ENCODE measurements at places on chromosomes 16 and 17.

DNA sequence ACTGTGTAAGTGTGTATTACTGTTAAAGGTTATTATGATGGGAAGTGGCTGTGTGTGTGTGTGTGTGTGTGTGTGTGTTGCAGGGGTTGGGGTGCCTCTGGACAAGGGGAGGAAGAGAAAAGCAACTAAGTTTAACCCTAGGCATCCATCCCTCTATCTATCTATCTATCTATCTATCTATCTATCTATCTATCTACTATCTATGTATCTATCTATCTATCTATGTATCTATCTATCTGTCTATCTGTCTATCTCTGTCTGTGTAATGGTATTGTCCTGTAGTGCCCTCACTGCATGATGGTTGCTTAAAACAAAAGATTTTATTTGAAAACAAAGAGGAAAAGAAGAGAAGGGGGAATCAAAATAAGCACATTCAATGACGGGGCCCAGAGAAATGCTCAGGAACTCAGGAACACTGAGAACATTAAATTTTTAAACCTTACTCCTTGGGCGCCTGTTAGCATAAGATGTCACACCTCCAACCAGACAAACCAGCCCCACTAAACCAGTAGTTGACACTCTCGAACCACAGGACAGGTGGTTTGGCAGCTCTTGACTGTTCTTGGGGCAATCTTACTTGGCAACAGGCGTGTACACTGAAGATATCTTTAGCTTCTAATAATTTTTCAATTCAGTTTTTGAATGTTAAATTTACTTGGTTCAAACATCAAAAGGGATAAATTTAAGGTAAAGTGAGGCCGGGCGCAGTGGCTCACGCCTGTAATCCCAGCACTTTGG lies 5.1 kb upstream of the RPL26 start:
- no peak for DNase-seq

DNA sequence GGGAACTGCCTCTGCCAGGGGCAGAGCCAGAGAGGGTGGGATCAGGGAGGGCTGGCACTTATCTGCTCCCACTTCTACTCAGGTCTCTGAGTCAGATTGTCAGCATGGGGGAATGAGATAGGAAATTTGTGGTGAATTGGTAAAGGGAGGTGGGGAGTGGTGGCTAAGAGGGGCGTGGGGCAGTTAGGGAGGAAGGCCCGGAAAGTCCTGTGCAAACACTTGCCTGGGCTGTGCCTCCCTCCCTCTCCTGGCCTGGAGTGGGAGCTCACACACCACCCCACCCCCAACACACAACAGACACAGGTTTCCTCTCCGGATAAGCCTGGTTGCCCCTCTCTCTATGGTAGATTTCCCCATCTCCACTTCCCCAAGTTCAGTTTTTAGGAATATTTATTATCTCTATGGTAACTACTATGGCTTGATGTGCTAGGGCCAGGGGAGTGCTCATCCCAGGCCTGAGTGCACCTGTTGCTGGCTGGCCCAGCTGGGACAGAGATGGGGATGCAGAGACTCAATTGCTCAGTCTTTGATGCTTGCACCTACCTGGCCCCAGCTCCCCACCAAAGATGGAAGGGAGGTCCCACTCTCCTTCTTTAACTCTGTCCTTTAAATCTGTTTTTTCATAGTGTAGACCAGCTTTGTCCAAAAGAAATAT lies 2.7 kb downstream of the SPNS2 start:
- DNase-seq = no peak

DNA sequence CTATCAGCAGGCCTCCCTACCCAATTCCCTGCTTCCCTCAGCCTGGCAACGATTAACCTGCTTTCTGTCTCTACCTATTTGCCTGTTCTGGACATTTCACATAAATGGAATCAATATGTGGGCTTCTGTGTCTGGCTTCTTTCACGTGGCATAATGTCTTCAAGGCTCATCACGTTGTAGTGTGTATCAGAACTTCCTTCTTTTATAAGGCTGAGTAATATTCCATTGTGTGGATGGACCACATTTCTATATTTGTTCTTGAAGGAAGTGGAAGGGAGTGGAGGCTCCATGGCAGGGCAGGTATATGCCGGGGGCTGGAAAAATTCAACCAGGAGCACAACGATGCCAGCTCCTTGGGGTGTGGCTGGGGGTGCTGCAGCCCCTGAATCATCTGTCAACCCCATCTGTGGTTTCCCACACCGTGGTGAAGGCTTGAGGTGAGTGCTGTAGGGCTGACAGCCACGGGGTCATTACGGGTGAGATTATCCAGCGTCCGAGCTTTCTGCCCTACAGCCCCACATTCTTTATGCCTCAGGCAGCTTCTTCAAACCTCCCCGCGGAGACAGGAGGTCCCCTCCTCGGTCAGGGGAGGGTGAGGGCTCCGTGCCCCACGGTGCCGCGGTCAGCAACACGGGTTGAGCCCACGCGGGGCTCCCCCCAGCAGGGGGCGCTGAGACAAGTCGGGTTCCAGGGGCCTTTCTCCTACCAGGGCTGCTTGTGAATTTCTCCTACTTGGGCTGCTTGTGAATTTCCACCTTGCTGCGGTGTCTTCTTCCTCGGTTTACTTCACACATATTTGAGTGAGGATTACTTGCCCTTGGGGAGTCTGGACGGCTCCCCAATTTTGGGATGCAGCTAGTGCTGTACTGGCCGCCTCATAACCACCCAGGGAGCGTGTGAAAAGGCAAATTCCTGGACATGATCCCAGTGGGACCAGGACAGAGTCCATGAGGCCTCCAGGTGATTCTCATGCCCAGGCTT lies 18.3 kb upstream of the WFIKKN2 start:
- DNase-seq = peak; percentile 77

- DNase-seq = no peak
Measured at GRCh38 chr17:2780931-2781454, 15.2 kb upstream of the RAP1GAP2 start.

DNA sequence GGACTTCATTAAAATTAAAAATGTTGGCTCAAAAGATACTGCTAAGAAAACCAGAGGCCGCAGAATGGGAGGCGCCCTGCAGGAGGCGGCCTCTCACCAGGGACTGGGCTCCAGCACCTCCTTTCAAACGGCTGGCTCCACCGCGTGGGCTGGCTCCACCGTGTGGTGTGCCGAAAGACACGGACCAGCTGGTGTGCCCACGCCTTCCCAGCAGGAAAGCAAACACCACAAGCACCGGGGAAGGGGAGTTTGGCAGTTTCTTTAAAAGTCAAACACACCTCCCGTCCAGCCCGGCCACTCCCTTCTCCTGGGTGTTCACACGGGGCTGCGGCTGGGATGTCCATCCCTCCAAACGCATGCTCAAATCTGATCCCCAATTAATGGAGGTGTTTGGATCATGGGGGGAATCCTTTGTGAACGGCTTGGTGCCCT lies 13.9 kb downstream of the HAGH start:
- DNase-seq = peak; percentile 78

GRCh38 chr17:79164913-79165695 lies 90.5 kb downstream of the ENGASE start:
- no peak for DNase-seq

- DNase-seq = no peak
Measured at GRCh38 chr17:64773836-64774761, 112.0 kb upstream of the SMURF2 start.

DNA sequence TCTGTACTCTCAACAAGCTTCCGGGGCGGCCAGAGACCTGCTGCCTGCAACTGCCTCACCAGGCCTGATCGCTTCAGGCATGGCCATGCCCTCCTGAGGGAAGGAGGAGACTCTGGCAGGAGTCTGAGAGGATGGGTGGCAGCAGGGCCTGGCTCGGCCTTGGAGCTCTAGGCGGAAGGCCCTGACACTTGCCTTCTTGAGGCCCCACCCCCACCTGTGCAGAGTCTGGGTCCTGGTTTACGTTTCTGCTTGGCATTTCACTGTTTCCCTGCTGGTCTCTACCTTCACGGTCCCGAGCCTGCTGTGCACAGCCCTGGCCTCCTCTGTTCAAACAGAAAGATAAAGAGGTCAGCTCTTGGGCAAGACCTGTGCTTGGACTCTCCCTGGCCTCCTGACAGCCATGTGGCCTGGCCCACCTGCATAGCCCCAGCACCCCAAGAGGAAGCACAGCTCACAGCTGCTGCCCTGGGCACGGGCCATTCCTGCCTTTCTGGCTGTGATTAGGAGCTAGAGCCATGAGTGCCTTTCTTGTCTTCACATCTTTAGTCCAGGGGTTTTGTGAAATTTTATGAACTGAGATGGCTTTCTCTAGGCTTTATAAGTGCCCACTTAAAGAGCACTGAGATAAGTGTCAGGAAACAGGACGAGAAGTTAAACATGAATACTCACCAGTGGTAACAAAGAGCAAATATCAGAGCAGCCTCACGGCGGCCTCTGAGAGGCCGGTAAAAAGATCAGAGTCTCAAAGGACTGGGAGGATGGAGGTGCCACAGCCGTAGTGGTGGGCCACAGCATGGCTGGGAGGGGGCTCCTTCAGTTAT lies 25.6 kb upstream of the MTSS2 start:
- no peak for DNase-seq

DNA sequence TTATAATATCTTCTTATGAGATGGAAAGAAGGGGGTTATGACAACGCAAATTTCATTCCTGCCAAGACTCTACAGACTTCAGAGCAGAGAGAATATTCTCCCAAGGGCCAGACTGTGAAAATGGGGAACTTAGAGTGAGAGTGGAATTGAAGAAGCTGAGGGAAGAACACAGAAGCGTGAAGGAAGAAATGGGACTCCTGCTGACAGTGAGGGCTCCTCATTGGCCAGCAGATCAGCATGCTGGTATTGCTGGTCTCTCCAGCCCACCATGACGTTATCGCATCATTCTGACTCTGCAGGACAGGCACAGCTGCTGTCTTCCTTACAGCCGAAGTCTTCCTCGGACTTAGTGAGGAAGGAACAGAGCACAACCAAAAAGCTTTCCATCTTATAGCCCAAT lies 24.3 kb downstream of the CCL4 start:
- no peak for DNase-seq

DNA sequence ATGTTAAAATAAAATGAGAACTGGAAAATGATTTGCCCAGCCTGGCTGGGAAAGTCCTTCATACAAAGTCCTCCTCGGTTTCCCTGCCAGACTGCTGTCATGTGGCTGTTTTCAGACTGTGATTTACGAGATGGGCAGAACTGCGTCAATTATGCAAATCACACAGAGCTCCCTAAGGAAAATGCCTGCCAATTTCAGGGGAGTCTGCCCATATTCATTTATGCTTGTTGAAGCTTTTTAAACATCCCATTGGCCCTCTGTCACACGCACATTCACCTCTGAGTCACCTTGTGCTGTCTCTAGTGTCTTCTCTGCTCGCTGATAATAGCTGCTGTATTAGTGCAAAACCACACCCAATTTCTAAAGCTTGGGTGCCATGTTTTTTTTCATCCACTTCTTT lies 81.7 kb upstream of the FAM20A start:
- DNase-seq = no peak

DNA sequence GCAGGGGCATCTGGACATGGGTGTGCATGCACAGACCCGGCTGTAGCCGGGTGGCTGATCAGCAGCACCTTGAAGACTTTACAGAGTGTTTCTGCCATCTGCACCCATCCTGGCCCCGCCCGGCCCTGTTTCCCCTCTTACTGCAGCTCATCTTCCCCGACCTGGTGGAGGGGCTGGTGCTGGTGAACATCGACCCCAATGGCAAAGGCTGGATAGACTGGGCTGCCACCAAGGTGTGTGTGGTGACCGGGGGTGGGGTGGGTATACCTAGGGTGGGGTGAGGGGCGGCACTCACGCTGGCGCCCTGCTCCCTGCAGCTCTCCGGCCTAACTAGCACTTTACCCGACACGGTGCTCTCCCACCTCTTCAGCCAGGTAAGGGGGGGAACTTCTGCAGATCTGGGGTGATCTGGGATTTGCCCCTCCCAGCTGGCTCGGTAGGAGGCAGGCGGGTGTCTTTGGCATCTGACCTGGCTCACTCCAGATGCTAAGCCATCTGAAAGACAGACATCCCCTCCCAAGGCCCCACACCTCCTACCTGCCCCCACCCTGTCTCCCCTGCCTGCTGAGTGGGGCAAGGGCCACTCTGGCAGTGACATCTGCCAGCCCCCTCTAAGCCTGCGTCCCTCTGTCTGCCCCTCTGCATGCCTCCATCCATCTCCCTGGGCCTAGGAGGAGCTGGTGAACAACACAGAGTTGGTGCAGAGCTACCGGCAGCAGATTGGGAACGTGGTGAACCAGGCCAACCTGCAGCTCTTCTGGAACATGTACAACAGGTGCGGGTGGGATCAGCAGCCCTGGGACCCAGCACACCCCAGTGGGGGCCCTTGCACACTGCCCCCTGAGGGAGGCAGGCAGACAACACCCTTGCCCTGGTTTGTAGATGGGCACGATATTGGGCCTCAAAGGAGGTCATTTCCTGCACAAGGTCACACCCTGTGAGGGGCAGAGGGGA lies 6.6 kb downstream of the NDRG4 start:
- DNase-seq = no peak

GRCh38 chr17:49013311-49014213 lies 16.4 kb downstream of the IGF2BP1 start:
- no peak for DNase-seq

DNA sequence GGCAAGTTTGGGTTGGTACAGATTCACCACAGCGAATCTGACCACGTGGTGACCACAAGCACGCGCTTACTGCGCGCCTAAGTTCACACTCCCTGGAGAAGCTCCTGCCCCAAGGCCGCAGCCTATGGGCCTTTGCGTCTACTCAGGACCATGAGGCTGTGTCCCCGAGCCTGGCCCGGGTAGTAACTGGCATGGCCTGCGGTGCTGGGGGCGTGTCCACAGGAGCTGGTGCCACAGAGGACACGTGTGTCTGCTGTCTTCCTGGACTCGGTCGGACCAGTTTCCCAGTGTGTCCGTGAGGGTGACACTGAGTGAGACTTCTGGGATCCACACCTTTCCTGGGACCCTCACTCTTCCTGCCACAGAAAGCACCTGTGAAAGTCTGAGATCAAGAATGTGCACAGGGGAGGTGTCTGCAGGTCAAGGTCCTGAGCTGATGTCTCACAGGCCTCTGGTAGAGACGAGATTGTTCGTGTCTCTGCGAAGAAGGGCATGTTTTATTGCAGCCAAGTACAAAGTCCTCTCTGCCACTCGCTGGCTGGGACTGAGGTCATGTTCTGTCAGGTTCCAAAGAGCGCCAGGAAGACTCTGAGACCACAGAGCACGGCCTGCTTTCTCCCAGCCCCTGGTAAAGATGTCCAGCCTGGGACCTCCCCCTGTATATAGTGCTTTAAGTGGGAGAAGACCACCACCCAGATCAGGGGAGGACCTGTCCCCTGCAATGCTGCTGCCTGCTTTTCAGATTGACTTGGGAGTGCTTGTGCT lies 25.2 kb upstream of the CAPN15 start:
- no peak for DNase-seq

DNA sequence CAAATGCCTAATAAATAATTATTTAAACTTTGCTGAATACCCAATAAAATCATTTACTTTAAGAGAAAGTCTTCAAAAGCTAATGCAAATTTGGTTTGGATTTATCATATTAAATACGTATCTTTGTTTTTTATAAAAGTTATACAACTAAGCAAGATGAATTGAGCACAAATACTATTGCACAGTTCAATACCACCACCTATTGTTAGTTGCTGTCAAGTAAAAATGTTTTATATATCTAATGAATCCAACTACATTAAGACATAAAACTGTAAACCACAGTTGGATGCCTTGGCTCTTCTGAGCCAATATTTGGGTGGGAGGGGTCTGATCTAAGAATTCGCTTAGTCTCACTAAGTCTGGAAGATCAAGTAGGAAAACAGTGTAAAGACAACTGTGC lies 7.7 kb downstream of the FBXL20 start:
- no peak for DNase-seq

GRCh38 chr16:77816293-77816692 lies 27.9 kb downstream of the VAT1L start:
- DNase-seq = no peak
